ENCODE measurements at places on chromosomes 11 and 22.

DNA sequence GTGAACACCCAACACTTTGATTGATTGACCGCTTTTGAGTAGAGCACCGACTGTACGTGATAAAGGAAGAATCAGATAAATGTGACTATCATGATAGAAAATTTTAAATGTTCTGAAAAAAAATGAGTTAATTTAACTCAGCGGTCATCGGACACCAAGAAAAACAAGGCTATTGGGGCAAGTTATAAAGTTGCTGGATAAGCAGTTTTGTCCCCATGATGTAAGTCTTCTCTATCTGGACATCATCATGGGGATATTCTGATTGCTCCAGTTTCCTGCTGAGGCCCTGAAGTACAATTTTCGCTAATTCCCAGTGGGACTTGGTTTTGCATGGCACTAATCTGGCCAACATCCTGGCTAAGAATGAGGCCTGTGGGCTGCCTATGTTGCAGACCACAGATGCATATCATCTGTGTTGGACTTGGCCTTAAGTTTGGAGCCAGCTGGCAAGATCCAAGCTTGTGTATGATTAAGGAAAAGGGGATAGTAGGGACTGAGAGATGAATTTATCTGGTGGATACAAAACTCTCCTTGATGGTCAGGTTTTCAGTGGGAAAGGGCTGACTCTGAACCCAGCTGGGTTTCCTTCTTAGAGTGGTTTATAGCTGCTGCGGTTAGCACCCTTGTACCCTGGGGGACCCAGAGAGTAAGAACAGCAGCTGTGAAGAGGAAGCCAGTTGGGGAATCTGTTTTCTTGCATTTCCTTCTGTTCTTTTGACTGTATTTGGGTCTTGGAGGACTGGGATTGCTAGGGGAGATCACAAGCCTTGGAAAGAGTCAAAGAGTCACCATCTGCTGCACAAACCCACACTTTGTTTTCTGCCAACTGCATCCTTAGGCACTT lies 118.3 kb downstream of the SEZ6L start:
- no peak for DNase-seq

DNA sequence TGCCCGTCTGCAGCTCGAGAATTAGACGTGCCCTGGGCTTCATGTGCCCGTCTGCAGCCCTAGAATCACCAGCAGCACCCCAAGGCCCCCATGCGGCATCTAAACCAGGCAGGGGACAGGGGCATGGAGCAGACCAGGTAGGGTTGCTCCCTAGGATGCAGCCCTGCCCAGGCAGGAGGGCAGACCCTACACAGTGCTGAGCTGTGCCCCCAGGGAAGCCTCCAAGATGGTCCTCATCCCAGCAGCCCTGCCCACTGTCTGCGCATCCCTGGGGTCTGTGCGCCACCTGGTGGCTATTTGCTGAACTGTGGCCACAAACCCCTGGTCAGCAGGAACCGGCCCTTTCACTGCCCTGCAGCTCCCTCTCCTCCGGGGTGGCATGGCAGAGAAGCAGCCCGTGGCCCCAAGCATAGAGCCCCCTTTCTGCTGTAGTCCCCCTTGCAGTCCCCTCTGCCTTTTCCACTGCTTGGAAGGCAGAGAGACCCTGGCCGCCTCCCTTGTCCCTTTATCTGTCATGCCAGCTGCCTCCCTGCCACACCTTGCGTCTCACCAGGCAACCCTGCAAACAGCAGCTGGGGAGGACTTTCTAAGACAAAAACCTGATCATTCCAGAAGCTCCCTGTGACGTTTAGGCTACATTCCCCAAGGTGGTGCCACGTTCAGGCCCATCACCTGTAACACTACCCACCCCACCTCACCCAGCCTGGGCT lies 86.6 kb downstream of the KCNQ1 start:
- peak; percentile 60 for DNase-seq

- no peak for DNase-seq
Measured at GRCh38 chr22:35819421-35819820, 101.7 kb downstream of the APOL5 start.

GRCh38 chr11:2259466-2259830 lies 10.9 kb downstream of the ASCL2 start:
- no peak for DNase-seq

DNA sequence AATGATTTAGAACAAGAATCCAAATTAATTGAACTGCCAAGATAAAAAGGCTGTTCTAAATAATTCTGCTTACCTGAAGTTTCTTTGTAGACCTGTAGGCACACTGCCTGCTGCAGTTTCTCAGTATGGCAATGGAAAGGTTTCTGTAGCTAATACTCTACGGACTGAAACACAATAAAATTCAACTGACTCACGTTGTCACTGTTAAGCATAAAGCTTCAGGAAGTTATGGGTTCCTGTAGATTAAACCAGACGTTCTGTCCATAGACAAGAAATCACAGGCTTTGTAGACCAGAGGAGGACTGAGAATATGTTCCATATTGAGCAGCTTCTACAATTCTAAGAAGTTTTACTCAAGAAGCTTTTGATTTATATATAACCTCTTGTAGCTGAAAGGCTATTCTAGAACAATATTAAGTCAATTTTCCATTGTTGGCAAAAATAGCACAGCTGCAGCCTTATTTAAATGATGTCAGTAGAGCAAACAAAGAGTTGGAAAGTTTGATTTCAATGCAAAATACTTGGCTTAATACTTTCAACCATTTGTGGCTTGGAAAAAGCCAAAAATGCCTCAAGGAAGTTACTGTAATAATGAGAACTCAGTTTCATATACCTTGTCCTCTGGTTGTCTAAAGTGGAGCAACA lies at the start of gene GLYATL2:
Gene GLYATL2 (minus strand): TSS at position 344 of the 645 bp plus-strand sequence. CDS start 5,092 bp downstream, outside the sequence.
- DNase-seq = no peak

DNA sequence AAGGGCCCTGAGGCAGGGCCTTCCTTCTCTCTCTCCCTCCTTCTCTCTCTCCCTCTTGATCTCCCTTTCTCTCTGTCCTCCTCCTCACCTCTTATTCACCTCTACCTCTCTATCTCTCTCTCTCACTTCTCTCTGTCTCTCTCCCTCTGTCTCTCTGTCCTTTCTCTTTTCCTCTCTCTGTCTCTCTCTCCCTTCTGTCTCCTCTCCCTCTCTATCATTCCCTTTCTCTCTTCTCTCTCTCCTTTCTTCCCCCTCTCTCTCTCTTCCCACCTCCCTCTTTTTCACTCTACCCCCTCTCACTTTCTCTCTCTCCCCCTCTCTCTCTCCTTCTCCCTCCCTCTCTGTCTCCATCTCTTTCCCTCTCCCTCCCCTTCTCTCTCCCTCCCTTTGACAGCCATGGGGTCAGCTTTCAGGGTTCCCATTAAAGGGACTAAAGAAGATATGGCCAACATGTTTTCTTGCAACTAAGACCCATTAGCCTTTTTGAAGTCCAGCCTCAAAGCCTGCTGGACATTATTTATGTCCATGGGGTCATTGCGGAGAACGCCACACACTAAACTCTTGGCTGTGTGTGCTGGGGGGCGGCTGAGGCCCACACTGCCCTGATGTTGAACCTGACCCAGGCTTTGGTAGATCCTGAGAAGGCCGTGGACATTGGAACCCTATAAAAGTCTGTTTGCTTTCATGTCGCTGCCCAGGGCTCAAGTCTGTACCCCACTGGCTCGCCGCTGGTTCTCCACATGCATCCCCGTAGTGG lies 15.0 kb downstream of the ANO1 start:
- no peak for DNase-seq

- DNase-seq = no peak
Measured at GRCh38 chr11:124172101-124172500, 11.0 kb upstream of the OR10D3 start.

- no peak for DNase-seq
Measured at GRCh38 chr11:1728301-1728700, 22.1 kb downstream of the IFITM10 start.

GRCh38 chr11:7417328-7417727 lies 68.0 kb upstream of the OLFML1 start:
- no peak for DNase-seq

DNA sequence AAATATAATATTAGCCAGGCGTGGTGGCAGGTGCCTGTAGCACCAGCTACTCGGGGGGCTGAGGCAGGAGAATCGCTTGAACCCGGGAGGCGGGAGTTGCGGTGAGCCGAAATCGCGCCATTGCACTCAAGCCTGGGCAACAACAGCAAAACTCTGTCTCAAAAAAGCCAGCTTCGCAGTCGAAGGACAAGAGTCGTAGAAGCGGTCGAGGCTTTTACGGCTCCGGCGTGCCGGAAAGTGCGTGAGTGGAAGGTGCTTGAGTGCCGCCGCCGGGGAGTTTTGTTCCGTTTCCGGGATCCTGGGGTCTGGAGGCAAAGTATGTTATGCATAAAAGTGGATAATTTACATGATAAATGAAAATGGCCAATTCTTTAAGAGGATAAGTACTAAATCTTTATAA lies 43.6 kb downstream of the SYN3 start:
- no peak for DNase-seq

DNA sequence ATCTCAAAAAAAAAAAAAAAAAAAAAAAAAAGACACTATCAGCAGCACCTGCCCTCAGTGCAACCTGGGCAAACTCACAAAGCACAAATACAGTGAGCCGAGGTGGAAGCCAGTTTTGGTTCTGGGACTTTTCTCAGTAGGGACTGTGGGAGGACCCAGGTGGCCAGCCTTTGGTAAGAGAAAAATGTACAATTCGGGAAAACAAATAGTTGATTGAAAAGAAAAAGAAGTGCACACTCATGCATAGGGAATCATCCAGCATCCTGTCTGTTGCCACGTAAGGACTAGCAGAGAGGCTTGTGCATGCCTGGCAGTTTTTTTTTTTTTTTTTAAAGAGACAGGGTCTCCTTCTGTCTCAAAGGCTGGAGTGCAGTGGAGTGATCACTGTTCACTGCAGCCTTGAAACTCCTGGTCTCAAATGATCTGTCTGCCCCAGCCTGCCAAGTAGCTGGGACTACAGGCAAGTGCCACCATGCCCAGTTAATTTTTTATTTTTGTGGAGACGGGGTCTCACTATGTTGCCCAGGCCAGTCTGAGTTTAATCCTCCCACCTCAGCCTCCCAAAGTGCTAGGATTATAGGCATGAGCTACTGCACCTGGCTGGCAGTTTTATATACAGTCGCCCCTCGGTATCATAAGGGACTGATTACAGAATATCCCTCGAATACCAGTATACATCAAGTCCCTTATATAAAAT lies 36.7 kb downstream of the TPST2 start:
- DNase-seq = no peak

DNA sequence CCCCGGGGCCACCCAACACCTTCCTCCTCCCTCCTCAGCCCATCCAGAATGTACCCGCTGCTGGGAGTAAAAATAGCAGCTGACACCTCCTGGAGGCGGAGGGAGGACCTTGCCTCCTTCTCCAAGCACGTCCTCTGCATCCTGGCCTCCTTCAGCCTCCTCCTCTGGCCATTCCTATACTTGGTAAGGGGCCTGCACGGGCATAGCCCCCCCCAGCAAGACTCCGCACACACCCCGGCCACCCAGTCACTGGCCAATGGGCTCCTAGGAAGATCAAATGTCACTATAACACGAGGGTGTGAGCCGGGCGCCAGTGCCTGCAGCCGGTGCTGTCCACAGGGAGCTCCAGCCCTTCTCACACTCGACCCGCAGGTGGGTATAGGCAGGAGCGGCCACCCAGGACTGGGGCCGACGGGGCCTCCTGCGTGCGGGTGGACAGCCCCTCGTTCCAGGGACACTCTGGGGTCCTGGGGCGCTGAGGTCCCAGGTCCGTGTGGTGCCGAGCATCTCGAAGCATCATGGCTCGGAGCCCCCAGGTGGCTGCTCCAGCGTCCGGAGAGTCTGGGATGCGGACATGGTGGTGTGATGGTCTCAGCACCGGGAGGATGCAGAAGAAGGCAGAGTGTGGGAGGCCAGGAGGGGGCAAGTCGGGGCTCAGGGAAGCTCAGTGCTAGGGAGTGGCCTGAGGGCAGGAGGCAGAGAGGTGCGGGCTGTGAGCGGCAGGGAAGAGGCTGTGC lies at the start of gene TNNT3:
Gene TNNT3 (plus strand): TSS at position 313 of the 737 bp plus-strand sequence. CDS start 3,172 bp downstream, outside the sequence.
- peak; percentile 35 for DNase-seq

GRCh38 chr11:104573441-104573990 lies 324.7 kb downstream of the CASP12 start:
- DNase-seq = no peak

DNA sequence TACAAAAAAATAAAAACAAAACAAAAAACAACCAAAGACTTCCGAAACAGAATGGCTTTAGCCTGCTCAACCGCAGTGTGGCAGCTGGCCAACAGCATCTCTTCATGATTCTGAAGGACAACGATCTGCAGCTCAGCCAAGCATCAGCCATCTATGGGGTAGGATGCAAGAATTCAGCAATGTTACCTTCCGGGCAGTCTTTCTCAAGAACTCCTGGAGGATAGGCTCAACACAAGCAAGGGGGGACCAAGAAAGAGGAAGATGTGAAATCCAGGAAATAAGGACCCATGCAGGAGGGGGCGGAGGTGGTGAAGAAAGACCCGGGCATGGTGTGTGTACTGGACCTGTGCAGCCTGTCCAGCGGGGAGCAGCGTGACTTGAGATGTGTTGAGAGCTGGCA lies 3.5 kb upstream of the TSPO start:
- no peak for DNase-seq

DNA sequence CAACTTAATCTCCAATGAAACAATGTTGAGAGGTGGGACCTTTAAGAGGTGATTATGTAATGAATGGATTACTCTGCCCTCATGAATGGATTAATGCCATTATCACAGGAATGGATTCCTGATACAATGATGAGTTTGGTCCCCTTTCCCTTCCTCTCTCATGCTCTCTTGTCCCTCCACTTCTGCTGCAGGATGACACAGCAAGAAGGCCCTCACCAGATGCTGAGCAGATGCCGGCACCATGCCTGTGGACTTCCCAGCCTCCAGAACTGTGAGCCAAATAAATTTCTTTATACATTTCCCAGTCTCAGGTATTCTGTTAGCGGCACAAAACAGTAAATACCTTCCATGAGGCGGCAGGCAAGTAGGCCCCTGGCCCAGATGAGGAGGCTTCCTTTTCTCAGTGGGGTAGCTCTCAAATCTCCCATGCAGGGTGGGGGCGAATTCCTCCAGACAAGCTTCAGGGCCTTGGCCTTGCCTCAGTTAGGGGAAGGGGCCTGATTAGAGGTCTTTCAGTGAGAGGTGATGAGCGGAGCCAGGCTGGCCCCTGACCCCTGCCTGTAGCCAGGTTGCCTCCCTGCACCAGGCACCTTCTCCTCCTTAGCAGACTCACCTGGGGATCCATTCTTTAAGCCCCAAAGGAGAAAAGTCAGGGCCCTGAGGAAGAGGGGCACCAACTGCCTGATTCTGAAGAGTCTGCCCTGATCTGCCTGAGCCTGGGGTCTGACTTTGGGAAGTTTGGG lies 86.0 kb downstream of the RRM1 start:
- no peak for DNase-seq

GRCh38 chr11:110207123-110207522 lies 89.3 kb downstream of the RDX start:
- no peak for DNase-seq

GRCh38 chr11:16891964-16892363 lies 122.2 kb downstream of the PLEKHA7 start:
- DNase-seq = no peak

DNA sequence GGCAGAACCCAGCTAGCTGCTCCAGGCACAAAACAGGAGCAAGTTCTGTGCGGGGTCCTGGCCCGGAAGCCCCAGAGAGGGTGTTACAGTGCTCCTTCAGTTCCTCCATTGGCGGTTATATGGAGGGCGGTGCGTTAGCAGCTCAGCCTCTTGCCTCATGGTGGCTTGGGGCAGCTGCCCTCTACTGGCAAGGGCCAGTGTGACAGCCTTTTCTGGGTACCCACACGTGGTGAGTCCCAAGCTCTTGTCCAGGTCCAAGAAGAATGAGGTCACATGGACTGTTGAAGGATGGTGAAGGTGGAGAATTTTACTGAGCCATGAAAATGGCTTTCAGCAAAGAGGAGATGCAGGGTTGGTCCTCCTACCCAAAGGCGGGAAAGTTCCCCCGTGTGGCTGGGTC lies 100.5 kb downstream of the WT1 start:
- no peak for DNase-seq

- DNase-seq = no peak
Measured at GRCh38 chr11:102010776-102011494, 36.3 kb upstream of the CFAP300 start.

Measured in GM12892 (cell line).